Posterior vena cava (tissue), 2 donors: ENCODE measurements at places on chromosomes 16 and 17. TPM values are rescaled to one million over a fixed set of nuclear protein-coding genes. Genes with fewer than 3 reads are reported as not detected.

DNA sequence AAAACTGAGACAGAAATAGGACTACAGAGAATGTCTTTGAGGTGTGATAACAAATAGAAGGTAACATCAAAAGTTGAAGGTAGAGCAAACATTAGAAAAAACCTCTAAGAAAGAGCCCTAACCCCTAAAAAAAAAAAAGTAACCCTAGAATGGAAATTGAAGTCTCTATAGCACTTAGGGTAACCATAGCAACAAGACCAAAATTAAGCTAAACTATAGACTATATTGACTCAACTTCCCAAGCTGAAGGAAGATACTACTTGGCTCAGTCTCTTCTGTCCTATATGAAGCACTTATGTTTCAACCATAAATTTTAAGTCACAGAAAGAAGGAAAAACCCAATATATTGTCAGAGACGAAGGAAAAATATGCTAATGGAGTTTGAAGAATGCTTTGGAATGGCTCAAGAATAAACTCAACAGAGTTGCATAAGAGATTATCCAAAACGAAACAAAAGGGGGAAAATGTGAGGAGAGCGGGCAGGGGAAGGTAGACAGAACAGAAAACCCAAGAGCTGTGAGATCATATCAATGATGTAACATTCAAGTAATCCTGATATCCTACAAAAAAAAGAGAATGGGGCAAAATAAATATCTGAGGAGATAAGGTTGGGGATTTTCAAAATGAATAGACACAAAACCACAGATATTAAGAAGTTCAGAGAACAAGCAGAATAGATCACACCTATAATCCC, 88.4 kb downstream of the USP32 start:
- DNase-seq, result no peak

DNA sequence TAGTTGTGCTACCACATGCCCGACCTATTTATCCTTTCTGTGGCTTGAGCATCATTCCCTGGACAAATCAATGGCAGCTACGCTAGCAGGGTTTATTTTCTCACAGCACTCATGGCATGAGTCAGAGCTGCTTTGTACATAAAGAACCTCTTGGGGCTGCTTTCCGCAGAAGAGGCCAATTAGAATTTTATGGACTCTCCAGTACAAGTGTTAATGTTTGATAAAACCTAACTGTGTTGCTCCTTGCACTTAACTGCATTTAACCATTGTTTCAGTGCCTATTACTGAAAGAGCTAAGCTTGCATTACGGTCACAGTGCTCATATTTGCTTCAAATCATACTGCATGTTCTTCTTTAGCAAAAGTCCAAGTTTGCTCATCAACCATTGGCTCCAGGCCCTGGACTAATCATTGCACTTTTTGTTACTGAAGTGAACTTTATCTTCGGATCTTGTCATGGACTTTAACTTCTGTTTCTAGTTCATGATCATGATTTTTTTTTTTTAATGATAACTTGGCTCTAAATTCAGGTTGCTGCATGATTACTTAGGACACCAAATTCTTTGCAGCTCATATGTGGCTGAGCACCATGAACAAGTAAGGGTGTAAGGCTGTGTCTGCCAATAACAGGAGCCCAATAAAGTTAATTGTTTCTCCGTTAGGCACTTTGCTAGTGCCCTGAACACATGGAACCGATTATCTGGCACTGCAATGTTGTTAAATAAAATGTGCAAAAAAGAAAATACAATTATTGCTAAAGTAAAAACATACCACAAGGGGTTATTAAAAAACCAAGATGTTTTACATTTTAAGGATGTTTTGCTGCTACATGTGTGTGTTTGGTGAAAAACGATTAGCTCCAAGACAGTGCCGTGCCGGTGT, 492.2 kb downstream of the KCNJ2 start:
- no peak for DNase-seq

- DNase-seq, result no peak
Measured at GRCh38 chr17:17837380-17837821, 615 bp upstream of the SREBF1 start.

DNA sequence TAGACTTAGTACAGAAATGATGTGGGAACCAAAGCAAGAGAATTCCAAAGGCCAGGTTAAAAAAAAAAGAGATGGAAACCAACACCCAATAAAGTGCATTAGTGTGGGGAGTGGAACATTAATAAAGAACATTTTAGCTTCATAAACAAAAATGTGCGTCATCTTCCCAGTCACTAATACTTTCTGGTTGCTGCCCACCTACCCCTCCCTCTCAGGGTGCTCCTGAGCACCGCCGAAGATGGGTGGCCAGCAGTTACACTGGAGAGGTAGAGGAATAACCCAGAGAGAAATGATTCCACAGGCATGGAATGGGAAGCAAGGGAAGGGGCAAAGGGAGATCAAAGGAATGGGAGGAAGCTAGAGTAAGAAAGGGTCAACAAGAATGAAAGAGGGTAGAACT, 6.0 kb upstream of the CHD3 start:
- DNase-seq, result peak; percentile 22

- DNase-seq, result peak; percentile 60
Measured at GRCh38 chr17:74108126-74108705, 95.3 kb upstream of the RPL38 start.

DNA sequence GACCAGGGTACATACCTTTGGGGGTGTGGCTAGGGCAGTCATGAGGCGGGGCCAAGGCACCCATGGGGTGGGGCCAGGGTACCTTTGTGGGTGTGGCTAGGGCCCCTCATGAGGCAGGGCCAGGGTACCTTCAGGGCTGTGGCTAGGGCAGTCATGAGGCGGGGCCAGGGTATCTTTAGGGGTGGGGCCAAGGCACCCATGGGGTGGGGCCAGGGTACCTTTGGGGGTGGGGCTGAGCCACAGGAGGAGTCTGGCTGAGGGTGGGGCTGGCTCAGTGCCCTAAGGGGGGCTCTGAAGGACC, 3.5 kb downstream of the GNG13 start:
- DNase-seq, result no peak

DNA sequence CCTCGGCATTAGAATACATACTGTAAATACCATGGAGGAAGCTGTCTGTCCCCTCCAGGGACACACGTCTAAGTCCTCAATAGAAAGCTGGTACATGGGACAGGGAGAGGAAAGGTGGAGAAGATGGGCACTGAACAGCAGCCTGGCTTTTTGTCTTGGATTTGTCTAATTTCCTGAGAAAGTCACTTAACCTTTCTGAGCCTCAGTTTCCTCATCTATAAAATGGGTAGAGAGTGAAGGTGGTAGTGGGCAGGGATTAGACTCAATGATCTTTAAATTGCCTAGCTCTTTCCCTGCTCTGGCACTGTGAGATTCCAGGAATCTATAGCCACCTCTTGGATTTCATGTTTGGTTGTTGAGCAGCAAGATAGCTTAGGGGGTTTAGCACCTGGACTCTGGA, 96.2 kb downstream of the ASIC2 start:
- DNase-seq, result no peak

DNA sequence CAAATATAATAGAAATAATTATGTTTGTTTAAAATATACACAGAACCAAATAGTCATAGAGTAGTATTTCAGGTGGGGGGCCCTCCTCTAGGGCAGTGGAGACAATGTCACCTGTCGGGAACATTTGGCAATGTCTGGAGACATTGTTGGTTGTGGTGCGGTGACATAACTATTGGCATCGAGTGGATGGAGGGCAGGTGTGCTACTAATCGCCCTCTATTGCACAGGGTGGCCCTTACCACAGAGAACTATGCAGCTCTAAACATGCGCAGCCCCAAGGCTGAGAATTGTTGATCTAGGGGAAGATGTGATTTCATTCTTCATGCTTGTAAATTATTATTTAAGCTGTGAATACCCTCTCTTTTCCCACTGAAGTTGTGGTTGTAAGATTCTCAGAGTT, 594.0 kb downstream of the WWOX start:
- DNase-seq, result no peak

GRCh38 chr17:72572604-72573491, 452.0 kb downstream of the SOX9 start:
- no peak for DNase-seq

DNA sequence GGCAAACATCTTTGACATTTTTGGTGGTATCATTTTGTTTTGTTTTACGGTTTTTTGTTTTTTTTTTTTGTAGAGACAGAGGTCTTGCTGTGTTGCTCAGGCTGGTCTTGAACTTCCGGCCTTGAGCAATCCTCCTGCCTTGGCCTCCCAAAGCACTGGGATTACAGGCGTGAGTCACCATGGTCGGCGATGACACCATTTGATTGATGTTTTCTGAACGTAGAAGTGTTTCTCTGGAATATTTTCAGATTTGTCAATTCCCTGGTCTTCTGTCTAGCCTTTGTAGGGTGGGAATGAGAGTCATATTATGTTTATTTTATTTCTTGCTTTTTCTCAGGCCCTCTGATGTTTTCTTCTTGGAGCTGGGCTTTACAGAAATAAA, 32.2 kb upstream of the BRD7 start:
- DNase-seq, result no peak

- DNase-seq, result no peak
Measured at GRCh38 chr17:37888881-37889280, 35.3 kb upstream of the TBC1D3K start.

DNA sequence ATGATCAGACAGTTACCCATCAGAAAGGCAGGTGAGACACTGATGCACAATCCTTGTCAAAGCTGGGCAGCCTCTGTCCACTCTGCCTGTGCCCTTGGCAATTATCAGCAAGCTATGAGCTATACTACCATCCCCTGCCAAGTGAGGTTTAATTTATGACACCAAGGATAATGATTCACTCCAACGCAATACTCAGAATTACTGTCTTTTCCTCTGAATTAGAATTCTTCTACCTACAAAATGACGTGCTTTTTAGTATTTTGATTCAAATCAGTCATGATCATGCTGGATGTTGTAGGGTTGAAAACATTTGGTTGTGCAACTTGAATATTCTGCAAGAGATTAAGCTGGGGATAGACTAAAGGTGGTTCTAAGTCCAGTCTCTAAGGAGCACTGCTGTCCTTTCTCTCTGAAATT, 116.8 kb upstream of the SOX9 start:
- DNase-seq, result no peak

- no peak for DNase-seq
Measured at GRCh38 chr17:5695480-5695879, 111.2 kb upstream of the NLRP1 start.

- DNase-seq, result no peak
Measured at GRCh38 chr16:11105038-11105903, 150.7 kb downstream of the SOCS1 start.

Gene HS3ST2
- total RNA-seq, result 2.5 TPM

Gene IL4R
- total RNA-seq, result 99.2 TPM

Gene DHRS7B
- 19.0 TPM for total RNA-seq

Gene PLEKHH3
- 22.2 TPM for total RNA-seq
